ENCODE measurements at places on chromosomes 4 and X.

- DNase-seq = no peak
These were observed 6.0 kb downstream of the HPSE start for GRCh38 chr4:83328521-83329187.

GRCh38 chr4:27398631-27399310 is 538.1 kb downstream of the STIM2 start:
- no peak for DNase-seq

GRCh38 chrX:39499996-39500395 is 597.8 kb downstream of the BCOR start:
- DNase-seq = no peak

GRCh38 chr4:54091637-54092404 is 8.1 kb upstream of the GSX2 start:
- DNase-seq = peak; percentile 85

- DNase-seq = no peak
These were observed 331.6 kb downstream of the BCOR start for GRCh38 chrX:39766085-39766726.

DNA sequence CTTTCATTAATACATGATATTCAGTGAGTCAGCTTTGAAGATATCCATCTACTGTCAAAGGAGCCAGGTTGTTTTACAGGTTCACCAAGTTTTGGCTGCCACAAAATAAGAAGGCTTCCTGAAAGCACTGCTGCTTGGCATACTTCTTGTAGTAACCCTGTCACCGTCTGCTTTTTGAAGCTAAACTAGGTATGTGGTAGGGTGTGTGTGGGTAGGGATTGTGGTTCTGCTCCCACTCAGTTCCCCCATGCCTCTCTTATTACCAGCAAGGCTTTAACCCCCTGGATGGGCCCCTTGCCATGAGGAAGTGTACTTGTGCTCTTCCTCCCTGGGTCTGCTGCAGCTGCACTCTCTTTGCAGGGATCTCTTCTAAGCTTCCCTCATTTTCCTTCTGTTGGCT is 191.2 kb downstream of the BANK1 start:
- no peak for DNase-seq

- peak; percentile 93 for DNase-seq
These were observed 118.2 kb upstream of the KIT start for GRCh38 chr4:54539500-54540029.

DNA sequence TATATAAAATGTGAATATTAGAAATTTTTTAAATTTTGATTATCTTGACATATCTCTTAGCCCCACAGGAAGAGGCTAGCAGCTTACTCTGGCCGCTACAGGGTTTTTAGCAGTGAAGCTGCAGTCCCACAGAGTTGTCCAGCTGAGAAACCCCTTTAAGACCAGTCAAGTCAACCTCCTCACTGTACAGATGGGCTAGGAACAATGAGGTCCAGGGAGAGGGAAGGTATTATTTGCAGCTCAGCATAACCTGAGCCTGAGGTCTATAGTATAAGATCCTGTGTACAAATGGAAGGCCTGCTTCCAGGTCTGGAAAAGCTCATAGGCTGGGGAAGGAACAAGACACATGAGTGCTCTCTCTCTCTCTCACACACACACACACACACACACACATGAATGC is 1.8 kb downstream of the VSIG4 start:
- no peak for DNase-seq

GRCh38 chr4:163003979-163004378 is 162.7 kb downstream of the NAF1 start:
- no peak for DNase-seq

DNA sequence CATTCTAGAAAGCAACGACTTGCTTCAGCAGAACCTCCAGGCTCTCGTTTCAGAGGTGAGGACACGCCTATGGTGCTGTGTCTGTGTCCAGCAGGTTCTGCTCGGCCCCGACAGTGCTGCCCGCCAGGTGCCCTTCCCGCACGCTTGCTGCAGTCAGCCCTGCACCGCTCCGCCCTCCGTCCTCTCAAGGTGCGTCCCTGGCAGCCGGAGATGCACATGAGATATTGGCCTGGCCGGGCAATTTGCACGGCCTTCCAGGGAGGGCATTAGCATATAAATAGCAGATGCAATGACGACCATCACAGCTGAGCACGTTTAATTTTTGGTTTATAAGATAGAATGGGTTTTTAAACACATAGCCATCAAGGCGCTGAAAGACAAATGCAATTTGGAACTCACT is 14.4 kb downstream of the UVSSA start:
- DNase-seq = no peak

GRCh38 chrX:123185721-123186120 is 1.6 kb downstream of the GRIA3 start:
- peak; percentile 32 for DNase-seq

DNA sequence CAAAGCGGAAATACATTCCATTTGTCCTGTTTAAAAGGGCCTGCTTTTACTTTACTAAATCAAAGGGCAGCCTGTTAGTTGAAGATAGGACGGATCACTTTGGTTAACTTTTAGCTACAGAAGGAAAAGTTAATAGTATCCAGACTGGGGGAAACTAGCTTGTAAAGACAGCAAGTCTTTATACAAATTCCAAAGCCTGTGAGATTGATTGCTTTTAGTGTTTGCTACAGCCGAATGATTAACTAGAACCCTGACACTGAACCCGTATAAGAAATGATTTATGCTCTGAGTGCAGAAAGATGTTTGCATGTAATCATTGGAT is 93.4 kb downstream of the FRAS1 start:
- no peak for DNase-seq

DNA sequence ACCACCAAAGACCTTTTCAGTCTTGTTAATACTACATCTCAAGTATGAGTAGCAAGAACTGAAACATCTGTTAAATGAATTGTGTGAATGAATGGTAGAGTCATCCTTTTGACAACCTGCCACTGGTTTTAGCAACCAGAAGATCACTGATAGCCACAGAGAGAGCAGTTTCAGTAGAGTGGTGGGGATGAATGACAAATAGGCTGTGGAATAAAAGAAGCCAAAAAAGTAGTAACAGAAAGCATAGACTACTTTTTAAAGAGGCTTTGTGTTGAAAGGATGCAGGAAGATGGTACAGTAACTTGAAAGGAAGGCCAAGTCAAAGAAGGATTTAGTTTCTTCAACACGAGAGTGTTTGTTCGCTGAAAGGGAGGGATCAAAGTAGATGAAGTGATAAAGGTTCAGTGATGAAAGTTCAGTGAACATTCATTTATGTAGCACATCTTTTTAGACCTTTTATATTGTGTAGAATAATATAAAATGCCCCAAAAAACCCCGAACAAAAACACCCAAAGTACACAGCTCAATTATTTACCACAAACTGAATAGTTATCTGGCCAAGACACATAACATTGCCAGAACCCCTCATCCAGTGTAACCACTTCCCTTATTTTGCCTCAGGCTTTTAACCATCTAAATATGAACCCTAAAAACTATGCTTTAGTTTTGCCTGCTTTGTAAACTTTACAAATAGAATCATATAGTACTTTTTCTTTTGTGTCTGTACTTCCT is 40.1 kb upstream of the EIF1AX start:
- DNase-seq = no peak

- DNase-seq = no peak
These were observed 8.3 kb downstream of the MAGEA11 start for GRCh38 chrX:149720021-149720689.

DNA sequence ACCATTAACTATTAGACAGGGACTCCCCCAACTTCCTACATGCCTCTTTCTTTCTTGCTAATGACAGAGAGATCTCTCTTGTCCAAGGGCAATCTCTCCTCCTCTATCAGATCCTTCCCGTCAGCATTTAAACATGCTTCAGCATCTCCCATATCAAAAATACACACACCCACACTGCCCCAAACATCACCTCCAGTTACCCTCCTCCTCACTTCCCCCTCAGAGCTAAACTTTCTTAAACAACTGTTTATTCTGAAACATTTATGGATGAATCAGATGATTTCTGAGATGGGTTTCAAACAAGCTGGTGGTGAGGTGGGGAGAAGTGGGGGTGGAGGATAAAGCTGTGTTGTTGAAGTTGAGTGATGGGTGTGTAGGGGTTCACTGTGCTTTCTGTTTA is 23.5 kb downstream of the USP46 start:
- no peak for DNase-seq

DNA sequence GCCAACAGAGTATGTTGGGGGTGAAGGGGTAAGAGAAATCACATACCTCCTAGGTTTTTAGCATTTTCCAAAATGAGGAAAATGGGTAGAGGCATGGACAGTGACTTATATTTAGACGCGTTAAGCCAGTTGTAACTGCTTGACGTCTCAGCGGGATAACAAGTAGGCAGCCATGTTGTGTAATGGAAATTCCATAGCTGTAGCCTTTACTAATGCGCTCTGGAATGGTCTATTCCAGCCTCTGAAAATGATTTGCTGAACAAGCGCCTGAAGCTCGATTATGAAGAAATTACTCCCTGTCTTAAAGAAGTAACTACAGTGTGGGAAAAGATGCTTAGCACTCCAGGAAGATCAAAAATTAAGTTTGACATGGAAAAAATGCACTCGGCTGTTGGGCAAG is 135.5 kb downstream of the PTTG2 start:
- DNase-seq = no peak

DNA sequence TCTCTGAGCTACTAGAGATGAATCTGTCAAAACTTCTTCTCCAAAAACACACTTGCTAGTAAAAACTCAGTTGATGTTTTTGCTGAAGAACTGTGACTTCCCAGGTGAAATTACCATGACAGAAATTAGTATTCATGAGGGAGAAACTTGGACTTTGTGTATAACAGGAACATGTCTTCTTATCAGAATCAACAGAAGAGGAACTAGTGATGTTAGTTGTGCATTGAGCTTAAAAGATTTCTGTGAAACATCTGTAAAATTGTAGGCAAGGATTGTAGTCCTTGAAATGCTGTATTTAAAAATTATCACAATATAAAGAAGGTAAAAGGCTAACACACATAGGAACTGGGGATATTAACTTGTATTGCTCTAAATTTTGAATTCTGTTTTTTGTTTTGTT is 11.3 kb downstream of the FAM241A start:
- DNase-seq = no peak

DNA sequence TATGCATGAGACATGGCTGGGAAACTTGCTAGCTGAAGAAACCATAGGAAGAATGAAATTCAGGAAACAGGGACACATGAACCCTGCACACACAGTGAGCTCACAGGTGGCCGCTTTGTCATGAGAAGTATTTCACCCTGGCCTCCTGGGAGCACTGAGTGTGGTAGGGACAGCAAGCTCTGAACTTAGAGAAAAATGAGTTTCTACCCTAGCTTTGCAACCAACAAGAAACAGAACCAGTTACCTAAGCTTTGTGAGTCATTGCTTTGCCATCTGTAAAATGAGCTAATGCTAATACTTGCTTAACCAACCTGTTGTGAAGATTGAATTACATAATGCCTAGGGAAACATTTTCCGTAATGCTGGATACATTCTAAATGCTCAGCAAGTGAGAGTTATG is 206.6 kb upstream of the HS3ST1 start:
- no peak for DNase-seq

- no peak for DNase-seq
These were observed 73.3 kb upstream of the LRPAP1 start for GRCh38 chr4:3605491-3605890.

GRCh38 chrX:138759217-138759943 is 47.9 kb upstream of the FGF13 start:
- no peak for DNase-seq

- no peak for DNase-seq
These were observed 41.1 kb downstream of the DCUN1D4 start for GRCh38 chr4:51884055-51884454.

DNA sequence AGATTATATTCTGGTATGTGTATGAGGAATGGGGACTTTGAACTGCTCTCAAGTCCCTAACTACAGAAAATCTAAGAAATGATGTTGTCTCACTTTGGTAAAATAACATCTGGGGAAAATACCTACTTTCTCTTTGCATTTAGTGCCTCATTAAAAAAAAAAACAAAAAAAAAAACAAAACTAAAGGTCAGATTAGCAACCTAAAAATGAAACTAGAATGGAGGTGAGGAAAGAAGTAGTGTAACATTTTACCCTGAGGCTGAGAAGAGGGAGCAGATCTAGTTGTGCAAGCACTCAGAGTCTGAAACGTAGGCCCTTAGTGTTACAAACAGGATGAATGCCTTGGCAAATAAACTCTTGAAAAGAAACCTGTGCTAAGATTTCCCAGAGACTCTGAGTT is 56.0 kb downstream of the VGLL1 start:
- no peak for DNase-seq

GRCh38 chr4:126354784-126355183 is 1040.0 kb downstream of the FAT4 start:
- no peak for DNase-seq

DNA sequence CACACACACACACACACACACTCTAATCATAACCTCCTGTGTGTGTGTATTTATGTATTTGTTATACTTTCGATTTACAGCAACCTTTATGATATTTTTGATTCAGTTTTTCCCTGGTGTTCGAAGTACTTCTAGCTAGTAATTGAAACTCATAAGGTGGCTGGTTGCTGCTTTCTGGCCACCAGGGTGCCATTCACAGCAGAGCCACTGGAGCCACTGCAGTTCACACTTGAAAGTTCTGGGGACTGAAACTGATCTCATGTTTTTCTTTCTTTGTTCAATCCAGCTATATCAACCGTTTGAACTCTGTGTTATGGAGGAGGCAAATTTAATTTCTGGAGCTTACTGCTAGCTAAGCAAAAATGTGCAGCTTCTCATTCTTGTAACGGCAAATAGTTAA is 419.4 kb downstream of the ADGRL3 start:
- DNase-seq = no peak

GRCh38 chr4:1559896-1560650 is 124.0 kb downstream of the FAM53A start:
- DNase-seq = no peak

GRCh38 chrX:79078114-79078513 is 66.4 kb upstream of the GPR174 start:
- no peak for DNase-seq

DNA sequence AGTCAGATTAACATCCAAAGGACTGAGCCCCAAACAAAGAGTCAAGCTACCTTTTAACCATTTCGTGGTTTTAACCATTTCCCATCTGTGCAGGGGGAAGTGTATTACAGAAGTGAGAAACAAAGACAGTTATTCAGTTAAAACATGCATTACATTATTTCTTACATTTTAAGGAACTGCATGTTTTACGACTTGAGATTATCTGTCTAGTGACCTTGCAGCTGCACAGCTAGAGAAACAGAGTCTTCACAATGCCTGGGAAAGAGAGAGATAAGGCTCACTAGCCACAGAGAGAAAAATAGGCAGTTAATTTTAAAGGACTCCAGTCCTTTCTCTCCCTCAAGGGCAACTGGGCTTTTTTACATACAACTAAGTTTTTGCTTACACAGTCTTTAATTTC is 48.7 kb upstream of the KLHL4 start:
- no peak for DNase-seq

DNA sequence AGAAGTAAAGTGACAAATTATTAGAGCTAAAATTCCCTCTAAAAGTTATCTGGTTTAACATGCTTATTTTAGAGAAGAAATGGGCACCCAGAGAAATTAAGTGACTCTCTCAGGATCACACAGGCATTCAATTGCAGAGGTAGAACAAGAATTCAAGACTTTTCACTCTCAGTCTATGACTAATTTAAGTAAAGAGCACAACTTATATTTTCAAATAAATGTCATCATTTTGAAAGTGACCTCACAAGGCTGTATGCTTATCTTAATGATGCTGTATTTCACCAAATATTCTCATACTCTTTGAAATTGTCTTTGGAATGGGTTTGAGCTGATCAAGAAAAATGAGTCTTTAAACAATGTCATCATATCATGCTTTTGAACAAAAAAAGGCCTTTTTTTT is 15.3 kb downstream of the GPR174 start:
- no peak for DNase-seq

GRCh38 chrX:40083979-40084359 is 13.8 kb downstream of the BCOR start:
- DNase-seq = peak; percentile 24

GRCh38 chr4:144656850-144657249 is 10.9 kb downstream of the HHIP start:
- no peak for DNase-seq

Measured in retina (tissue), 1 donor.